ENCODE measurements at places on chromosomes 6 and 20.

DNA sequence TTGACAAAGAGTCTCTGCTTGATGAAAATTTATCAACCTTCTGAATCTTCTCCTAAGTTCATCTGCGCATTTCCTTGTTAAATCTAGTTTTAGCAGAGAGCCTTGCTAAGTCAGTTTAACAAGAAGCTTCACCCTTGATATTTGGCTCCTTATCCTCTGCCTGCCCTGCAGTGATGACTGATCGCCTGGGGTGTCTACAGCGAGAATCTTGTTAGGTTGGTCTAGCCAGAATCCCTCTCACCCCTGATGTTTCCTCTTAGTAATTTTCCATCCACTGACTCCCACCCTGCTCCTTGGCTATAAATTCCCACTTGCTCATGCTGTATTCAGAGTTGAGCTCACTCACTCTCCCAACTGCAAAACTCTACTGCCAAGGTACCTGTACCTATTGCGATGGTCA lies 114.1 kb downstream of the TENT5A start:
- DNase-seq = no peak

DNA sequence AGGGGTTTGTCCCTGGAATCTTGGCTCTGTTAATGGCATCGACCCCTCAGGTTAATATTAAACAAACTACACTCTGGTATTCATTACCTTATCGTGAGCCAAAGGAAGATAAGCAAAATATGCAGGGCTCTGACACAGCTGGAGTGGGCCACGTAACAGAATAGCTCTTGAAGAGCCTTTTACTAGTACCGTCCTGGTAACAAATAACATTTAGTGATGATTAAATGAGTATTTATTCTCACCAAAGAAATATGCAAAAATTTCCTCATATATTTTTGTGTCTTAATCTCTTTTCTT lies 20.1 kb upstream of the UTRN start:
- peak; percentile 72 for DNase-seq

- no peak for DNase-seq
Observed at GRCh38 chr6:105755885-105756284, 330.3 kb upstream of the PRDM1 start.

DNA sequence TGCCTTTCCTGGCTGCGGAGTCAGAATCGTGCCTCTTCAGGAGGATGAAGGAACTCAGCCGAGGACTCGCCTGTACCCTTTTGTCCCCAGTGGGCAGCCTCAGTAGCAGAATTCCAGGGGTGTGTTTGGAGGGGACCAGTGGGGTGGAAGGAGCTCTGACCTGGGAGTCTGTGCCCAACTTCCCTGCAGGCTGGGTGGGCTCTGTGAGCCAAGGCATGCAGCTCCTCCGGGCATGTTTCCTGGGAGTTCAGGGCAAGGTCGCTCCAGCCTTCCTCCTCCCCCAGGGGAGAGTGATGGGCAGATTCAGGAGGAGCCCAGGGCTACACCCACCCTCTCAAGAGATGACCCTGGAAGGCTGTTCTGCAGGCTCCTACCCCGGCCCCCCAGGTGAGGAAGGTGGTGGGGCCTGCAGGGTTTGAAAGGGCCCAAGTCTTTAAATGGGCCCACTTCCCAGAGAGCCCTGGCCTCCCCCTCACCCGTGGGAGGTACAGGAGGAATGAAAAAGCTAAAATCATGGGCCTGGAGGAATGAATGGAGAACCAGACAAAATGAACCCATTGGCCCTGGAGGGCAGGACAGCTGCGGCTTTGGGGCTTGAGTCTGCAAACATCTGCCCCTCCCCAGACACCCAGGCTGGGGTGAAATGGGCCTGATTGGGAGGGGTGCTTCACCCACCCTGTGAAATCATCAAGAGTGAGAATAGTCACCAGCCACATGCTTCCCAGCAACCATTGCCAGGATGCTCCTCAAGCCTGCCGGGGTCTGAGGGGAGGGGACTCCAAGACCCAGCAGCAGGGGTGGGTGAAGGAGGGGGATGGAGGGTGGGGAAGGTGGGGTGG lies 77.6 kb upstream of the PMEPA1 start:
- no peak for DNase-seq

DNA sequence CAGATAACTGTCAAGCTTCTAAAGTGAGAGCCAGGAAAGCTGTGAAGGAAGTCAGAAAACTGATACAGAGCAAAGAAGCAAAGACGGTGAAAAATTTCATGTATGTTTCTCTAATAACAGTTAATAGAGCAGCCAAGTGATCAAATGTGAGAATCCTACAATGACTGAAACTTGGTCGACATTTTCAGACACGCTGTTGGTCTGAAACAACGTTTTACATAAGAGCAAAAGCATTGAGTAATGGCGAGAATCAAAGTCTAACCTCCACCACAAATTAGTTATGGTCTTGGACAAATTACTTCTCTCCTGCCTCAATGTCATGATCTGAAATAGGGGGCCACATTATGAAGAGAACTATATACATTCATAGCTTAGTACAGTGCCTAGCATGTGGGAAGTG lies 3.3 kb downstream of the MKKS start:
- no peak for DNase-seq

- no peak for DNase-seq
Observed at GRCh38 chr6:106792536-106793236, 163.3 kb downstream of the QRSL1 start.

- DNase-seq = peak; percentile 44
Observed at GRCh38 chr20:32439132-32439829, 81.2 kb downstream of the ASXL1 start.

DNA sequence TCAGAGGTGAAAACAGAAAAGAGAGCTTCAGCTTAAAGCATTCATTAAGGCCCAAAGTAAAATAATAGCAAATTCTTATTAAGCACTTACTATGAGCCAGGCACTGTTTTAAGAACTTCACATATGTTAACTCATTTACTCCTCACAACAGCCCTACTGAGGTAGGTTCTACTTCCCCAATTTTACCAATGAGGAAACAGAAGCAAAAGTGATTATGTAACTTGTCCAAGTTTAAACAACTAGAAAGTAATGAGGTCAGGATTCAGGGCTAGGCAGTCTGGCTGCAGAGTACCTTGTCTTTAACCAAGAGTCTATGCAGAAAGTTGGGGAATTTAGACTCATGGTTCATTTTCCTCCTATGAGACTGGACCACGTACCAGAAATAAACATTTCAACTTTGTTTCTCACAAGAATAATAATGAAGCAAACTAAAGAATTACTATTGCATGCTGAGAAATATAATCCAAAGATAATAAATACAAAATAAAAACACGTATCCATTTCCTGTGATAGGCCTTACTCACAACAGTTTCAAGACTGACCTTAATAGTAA lies 3.8 kb downstream of the COL21A1 start:
- no peak for DNase-seq

DNA sequence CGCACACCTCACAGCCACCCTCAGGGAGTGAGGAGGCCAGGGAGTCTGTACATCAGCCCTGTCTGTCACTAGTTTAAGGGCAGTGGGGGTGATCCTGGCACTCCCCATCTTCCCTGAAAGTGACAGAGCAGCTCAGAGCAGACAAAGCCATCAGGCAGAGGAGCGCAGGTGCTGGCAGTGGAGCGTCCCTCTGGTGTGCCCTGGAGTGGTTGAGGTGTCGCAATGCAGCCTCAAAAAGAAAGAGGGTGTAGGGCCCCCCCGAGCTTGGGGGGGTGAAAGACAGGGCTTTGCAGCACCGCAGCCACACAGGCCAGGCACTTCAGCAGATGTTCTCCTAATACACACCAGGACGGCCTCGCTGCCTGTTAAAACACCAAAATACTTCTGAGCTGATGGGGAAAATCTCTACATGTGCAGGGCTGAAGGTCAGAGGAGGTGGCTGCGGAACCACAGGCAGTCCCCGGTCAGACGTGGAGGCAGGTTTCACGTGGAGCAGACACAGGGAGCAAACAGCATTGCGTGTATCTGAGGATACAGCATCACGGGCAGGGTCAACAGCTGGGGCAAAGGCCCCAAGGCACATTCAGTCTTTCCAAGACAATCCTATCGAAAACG lies 69.5 kb downstream of the PREX1 start:
- no peak for DNase-seq

GRCh38 chr6:154157082-154157481 lies 118.0 kb downstream of the OPRM1 start:
- DNase-seq = no peak

DNA sequence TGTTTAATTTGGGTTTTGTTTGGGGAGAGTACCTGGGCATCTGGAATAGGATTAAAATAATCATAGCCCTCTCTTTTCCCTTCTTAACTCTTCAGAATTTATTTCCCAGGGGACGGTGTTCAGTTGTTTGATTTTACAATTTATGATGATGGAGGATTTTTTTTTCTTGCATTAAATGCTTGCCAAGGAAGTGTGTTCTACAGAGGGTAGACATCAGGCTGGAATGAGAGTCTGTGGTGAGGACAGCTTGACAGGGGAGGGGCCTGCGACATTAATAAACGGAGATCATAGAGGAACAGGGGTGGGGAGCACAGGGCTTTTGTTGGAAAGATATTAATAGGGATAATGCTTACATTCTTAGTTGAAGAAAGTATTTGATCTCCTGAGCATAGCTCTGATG lies 297.5 kb downstream of the CLIC5 start:
- no peak for DNase-seq

DNA sequence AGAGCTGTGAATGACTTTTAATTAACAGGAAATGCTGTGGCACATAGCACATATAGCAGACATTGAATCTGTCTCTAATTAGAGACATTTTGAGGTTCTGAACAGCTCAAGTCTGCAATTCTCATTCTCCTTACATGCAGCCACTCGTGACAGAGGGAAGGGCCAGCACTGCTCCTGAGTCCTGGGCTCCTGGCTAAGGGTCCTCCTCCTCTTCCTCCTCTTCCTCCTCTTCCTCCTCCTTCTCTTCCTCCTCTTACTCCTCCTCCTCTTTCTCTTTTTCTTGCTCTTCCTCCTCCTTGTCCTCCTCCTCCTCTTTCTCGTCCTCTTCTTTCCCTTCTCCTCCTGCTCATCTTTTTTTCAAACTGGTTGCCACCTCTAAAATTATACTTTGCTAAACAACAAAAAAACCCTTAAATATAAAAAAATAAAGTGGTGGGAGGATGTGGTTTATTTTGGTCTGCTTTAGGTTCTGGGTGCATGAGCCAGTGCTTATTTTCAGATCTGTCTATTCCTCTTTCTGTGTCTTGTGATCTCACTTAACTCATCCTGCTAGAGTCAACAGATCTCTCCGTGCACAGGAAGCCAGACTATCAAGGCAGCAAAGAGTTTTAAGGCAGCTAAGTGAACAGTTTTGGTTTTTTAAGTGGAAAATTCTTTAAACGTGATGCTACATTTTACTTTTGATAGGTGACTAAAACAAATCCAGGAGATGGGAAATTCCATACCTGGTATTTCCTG lies 159.3 kb downstream of the CD83 start:
- DNase-seq = no peak

DNA sequence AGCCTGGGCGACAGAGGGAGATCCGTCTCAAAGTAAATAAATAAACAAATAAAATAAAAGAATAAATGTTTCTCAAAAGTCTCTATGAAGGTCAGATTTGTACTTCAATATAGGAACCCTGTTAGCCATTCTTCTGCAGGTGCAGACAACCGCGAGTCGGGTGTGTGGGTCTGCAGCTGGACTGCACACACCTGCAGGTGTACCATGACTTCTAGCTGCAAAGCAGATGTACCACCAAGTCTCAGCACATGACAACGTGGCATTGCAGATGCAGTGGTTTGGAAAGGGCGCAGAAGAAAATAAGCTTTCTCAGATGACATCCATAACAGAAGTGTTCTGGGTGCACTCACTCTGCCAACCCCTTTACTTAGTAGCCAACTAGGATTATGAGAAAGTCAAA lies 239.7 kb downstream of the ATXN1 start:
- DNase-seq = no peak

DNA sequence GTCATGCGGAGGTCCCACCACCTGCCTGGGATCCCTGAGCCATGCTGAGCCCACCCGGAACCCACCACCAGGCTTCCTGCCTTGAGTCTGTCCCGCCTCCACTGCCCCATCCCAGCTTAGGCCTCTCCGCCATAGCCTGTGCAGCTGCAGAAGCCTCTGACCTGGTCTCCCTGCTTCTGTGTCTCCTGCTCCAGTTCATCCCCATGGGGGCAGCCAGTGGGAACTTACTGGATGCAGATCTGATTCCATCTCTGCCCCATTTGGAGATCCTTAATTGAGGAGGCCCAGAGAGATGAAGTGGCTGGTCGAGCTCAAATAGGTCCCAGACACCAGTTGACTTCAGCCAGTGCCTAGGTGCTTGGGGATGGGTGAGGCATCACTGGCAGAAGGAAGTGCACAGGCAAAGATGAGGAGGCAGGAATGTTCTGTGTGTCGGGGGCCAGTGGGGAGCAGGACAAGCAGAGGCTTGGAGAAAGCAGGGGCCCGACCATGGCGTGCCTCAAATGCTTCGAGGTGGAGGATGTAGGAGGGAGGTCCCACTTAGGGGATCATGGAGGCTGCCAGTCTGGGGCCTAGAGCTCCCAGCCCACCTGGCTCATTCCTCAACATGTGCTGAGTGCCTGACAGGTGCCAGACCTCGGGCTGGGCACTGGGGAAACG lies 112.8 kb downstream of the TOX2 start:
- no peak for DNase-seq

DNA sequence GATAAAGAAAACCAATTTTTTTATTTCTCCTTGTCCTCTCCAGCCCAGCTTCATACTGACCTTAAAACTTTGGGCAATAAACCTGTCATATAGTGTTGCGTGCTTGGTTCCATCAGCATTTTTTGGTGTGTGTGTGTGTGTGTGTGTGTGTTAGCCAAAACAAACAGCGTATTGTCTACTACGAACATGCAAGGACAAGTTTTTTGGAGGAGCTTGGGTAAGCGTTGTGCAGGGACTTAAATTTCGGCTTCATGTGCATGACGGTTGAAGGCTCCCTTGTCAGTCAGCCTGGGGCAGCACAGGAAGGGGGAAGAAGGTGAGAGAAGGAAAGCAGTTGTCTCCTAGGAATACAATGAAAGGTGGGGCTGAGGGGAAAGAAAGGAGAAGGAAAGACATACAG lies 62.0 kb upstream of the PAX1 start:
- no peak for DNase-seq

DNA sequence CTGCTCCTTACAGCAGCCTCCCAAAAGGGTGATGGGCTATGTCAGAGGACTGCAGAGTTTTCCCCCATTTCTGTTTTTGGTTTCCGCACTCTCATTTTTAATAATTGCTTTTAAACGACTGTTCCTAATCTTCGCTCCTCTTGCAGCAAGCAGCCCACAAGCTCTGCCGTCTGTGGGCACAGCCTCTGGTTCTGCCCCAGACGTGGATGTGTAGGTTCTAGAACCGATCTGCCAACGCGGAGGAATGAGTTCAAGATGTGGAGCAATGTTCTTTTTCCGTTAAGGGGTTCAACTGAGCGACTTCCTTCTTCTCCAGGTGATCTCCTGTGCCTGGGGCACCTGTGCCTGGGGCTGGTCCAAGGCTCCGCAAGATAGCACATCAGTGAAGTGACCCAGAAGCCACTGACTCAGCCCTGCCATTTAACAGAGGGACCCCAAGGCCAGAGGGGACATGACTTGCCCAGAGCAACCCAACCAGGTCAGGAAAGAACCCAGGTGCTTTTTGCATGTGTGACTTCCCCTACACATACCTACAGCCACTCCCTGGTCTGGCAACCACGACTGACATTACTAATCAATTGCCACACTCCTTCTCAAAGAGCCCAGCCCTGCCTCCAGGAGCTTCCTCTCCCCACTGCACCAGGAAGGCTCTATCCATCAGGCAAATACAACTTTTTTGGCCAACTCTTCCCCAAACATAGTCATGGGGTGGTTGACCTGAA lies 22.7 kb downstream of the PMEPA1 start:
- DNase-seq = no peak

- DNase-seq = no peak
Observed at GRCh38 chr6:21586740-21587178, 6.8 kb upstream of the SOX4 start.

- no peak for DNase-seq
Observed at GRCh38 chr20:31872406-31872805, 2.0 kb downstream of the TTLL9 start.

- peak; percentile 86 for DNase-seq
Observed at GRCh38 chr20:4014031-4014474, 1.3 kb downstream of the RNF24 start.
